SJSA1 (cell line): ENCODE measurements at places on chromosomes 2 and 18. TPM values are rescaled to one million over a fixed set of nuclear protein-coding genes. Genes with fewer than 3 reads are reported as not detected.

DNA sequence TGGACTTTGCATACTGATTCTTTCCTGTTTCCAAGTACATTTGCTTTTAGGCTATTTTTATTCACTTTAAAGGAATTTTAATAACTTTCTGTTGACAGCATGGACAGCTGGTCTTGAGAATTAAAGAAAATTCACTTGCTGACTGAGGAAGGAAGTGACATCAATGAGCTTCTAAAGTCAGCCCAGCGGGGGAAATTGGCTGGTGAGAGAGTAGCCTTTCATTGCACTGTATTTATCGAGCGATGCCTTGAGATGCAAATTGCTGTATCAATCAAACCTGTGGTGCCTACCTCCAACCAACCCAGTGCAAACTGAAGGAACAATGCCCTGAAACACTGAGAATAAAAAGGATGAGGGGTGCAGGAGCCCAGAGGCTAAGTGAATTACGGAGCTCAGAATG, 91.4 kb upstream of the AQP4 start:
- no peak overlapping the region for H3K27ac ChIP-seq
- H3K27me3 ChIP-seq, result no peaks in the 10 kb centered on the region
- no peaks in the 10 kb centered on the region for H3K4me1 ChIP-seq
- DNase-seq, result no peak
- H3K36me3 ChIP-seq, result no peaks in the 10 kb centered on the region

- no peak for DNase-seq
- no peaks in the 10 kb centered on the region for H3K4me1 ChIP-seq
- no peaks in the 10 kb centered on the region for H3K36me3 ChIP-seq
- no peak overlapping the region for H3K27ac ChIP-seq
Measured at GRCh38 chr2:175062787-175063585, 57.8 kb upstream of the CHN1 start.

GRCh38 chr2:25159949-25160348, 8.4 kb downstream of the POMC start:
- no peaks in the 10 kb centered on the region for H3K36me3 ChIP-seq
- no peak overlapping the region for H3K27ac ChIP-seq
- DNase-seq, result no peak
- H3K4me3 ChIP-seq, result no peak overlapping the region

- DNase-seq, result no peak
- H3K27ac ChIP-seq, result no peak overlapping the region
- H3K4me3 ChIP-seq, result no peak overlapping the region
- H3K36me3 ChIP-seq, result no peaks in the 10 kb centered on the region
Measured at GRCh38 chr2:66017763-66018162, 417.2 kb upstream of the MEIS1 start.

GRCh38 chr18:57426187-57426586, 9.0 kb upstream of the ONECUT2 start:
- peaks cover 41% of the 10 kb centered on the region for H3K27me3 ChIP-seq
- no peak overlapping the region for H3K27ac ChIP-seq
- H3K4me3 ChIP-seq, result no peak overlapping the region
- DNase-seq, result no peak

GRCh38 chr18:44586782-44587524, 93.7 kb upstream of the SETBP1 start:
- no peak overlapping the region for H3K4me3 ChIP-seq
- H3K36me3 ChIP-seq, result no peaks in the 10 kb centered on the region
- DNase-seq, result no peak
- no peak overlapping the region for H3K27ac ChIP-seq
- no peaks in the 10 kb centered on the region for H3K27me3 ChIP-seq

The TMEM17 gene
- total RNA-seq, result 3.9 and 4.7 TPM in 2 replicates

The UGT1A3 gene
- total RNA-seq, result not detected in 2 replicates

DNA sequence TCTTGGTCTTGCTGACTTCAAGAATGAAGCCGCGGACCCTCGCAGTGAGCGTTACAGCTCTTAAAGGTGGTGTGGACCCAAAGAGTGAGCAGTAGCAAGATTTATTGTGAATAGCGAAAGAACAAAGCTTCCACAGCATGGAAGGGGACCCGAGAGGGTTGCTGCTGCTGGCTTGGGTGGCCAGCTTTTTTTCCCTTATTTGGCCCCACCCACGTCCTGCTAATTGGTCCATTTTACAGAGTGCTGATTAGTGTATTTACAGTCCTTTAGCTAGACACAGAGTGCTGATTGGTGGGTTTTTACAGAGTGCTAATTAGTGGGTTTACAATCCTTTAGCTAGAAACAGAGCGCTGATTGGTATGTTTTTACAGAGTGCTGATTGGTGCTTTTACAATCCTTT, 88.0 kb upstream of the LTBP1 start:
- no peak for DNase-seq
- H3K36me3 ChIP-seq, result no peaks in the 10 kb centered on the region
- H3K4me1 ChIP-seq, result peaks cover 14% of the 10 kb centered on the region
- no peaks in the 10 kb centered on the region for H3K27me3 ChIP-seq
- no peak overlapping the region for H3K27ac ChIP-seq

The TSHZ1 gene
- total RNA-seq, result 8.1 and 12.4 TPM in 2 replicates

- DNase-seq, result no peak
- no peak overlapping the region for H3K4me3 ChIP-seq
- H3K27ac ChIP-seq, result no peak overlapping the region
Measured at GRCh38 chr2:136653861-136654260, 111.5 kb upstream of the THSD7B start.

The ALPI gene
- not detected in 2 replicates for total RNA-seq

GRCh38 chr2:139259422-139260051, 479.3 kb upstream of the NXPH2 start:
- no peak for DNase-seq
- no peak overlapping the region for H3K4me3 ChIP-seq
- H3K4me1 ChIP-seq, result no peaks in the 10 kb centered on the region
- H3K27me3 ChIP-seq, result no peaks in the 10 kb centered on the region
- H3K36me3 ChIP-seq, result no peaks in the 10 kb centered on the region

- no peaks in the 10 kb centered on the region for H3K36me3 ChIP-seq
- no peak for DNase-seq
- peaks cover 37% of the 10 kb centered on the region for H3K4me1 ChIP-seq
- no peak overlapping the region for H3K4me3 ChIP-seq
- H3K27me3 ChIP-seq, result no peaks in the 10 kb centered on the region
- H3K27ac ChIP-seq, result peak overlapping the region; percentile 86
Measured at GRCh38 chr18:7616661-7617060, 49.5 kb downstream of the PTPRM start.

The SH3RF3 gene
- 3.6 and 6.1 TPM in 2 replicates for total RNA-seq

The FAHD2B gene
- total RNA-seq, result 6.8 and 10.7 TPM in 2 replicates

DNA sequence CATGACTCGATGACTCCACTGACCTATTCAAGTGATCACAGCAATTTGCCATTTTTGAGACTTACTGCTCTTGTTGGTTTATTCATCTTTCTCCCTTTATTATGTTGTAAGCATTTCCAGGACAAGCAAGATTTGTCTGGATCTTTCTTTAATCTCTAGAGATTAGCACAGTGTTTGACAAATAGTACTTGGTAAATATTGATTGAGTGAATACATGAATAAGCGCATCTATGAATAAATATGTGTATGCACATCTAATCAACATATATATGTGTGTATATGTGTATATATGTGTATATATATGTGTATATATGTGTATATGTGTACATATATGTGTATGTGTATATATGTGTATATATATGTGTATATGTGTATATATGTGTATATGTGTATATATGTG, 7.3 kb downstream of the TMX3 start:
- H3K4me1 ChIP-seq, result peaks cover 26% of the 10 kb centered on the region
- no peak overlapping the region for H3K4me3 ChIP-seq
- H3K27me3 ChIP-seq, result no peaks in the 10 kb centered on the region
- DNase-seq, result no peak

DNA sequence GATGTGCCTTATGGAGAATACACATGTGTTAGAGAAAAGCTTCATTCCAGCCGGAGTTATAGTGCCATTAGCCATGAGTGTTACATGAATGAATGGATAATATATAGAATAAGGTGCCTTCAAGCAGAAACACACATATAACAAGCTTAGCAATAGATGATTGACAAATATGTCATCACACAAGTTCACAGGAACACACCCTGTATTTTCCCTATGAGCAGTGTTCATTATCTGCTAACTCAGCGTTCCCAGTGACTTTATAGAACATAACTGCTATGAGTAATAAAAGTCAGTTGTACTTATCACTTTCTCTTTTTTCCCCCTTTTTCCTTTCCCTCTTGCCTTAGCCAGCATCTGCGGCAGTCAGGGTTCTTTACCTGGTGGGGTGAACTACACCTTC, 65.1 kb downstream of the TIMM21 start:
- no peak overlapping the region for H3K27ac ChIP-seq
- H3K4me1 ChIP-seq, result no peaks in the 10 kb centered on the region
- DNase-seq, result no peak

The LRATD1 gene
- not detected in 2 replicates for total RNA-seq

DNA sequence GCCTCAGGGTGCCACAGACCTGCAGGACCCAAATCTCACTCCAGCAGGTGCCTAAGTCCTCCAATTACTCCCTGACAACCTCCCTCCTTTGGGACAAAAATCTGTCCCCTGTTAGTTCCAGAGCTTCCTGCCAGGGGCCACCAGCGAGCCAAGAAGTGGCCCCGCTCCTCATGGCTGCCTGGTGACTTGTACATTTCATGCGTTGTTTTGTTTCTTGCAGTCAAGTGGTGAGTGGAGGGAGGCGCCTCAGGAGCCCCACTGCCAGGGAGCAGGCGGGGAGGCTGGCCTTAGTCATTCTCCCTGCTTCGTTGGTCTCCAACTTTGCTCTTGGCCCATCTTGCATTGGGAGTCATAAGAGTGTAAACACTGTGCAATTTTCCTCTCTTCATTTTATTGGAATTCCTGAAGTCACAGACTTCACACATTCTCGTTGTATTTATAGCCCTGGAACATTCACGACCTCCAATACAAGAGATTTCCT, 81.3 kb downstream of the KCNF1 start:
- H3K4me3 ChIP-seq, result no peak overlapping the region
- no peak overlapping the region for H3K27ac ChIP-seq
- H3K27me3 ChIP-seq, result no peaks in the 10 kb centered on the region
- no peaks in the 10 kb centered on the region for H3K36me3 ChIP-seq
- peaks cover 14% of the 10 kb centered on the region for H3K4me1 ChIP-seq

DNA sequence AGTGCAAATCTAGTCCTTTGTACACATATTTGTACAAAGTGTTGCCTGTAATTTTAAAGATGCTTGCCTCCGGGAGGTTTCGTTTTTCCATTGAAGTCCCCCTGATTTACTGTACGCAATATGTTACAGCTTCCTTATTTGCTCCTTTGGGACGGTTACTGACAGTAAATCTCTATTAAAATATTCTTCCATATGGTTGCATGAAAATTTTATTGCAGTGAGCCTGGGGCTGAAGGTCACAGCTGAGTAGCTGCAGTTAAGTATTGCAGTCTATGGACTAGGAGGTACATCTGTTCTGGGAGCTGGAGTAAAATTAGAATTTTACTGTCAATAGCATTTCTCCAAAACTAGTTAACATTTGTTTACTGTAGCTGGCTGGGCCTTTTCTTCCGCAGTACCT, 119.2 kb downstream of the ETAA1 start:
- no peak for DNase-seq
- no peak overlapping the region for H3K27ac ChIP-seq
- H3K4me1 ChIP-seq, result peaks cover 13% of the 10 kb centered on the region
- no peak overlapping the region for H3K4me3 ChIP-seq

DNA sequence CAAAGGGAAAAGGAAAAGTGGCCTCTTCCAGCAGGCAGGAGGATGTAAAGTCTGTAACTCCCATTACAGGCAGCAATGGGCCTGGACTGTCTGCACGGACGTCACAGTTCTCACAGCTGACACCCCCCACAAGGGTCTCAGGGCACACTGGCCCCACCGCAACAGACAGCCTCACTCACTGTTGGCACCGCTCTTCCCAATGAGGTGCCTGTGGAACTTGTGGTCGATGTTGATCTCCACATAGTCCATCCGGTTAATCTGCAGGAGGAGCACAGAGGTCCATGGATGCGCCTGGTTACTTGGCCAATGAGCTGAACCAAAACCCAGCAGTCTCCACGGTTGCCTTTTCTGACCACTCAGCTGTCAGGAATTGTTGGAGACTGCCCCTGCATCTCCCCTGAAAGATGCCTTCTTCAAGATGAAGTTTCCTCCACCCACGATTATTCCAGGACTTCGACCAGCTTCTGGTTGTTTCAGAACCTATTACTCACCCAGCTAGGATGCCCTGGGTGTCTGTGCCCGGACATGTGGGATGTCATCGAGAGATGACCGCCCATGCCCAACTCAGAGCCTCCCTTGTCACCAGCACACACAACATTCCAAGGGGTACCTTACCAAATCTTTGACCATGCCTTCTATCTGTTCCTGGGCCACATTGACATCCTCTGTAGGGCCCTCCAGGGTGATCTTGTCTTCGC, 62.5 kb downstream of the HDLBP start:
- H3K4me3 ChIP-seq, result no peak overlapping the region
- no peak overlapping the region for H3K27ac ChIP-seq
- H3K27me3 ChIP-seq, result no peaks in the 10 kb centered on the region
- H3K36me3 ChIP-seq, result peaks cover 100% of the 10 kb centered on the region

The REG1A gene
- not detected in 2 replicates for total RNA-seq

- H3K4me1 ChIP-seq, result peaks cover 56% of the 10 kb centered on the region
- no peaks in the 10 kb centered on the region for H3K27me3 ChIP-seq
- DNase-seq, result no peak
- no peaks in the 10 kb centered on the region for H3K36me3 ChIP-seq
- no peak overlapping the region for H3K4me3 ChIP-seq
Measured at GRCh38 chr18:35460736-35461161, 37.0 kb downstream of the INO80C start.

DNA sequence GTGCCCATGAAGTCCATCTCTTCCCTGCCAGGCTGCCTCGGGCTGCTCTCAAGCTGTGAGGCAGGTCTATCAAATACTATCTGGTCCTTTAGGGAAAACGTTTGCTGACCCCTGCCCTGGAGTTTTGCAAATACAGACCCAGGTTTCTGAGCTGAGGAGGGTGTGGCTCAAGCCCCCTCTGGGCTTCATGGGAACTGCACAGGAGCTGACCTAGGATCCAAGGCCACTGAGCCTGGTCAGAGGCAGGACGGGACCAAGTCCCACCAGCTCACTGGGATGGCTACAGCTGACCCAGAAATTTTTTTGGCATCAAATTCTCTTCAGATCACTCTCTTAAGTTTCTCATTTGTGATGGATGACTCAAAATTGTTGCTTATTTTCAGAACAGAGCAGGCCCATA, 14.1 kb downstream of the ZNF516 start:
- H3K4me3 ChIP-seq, result no peak overlapping the region
- DNase-seq, result no peak
- H3K27me3 ChIP-seq, result no peaks in the 10 kb centered on the region

- H3K36me3 ChIP-seq, result no peaks in the 10 kb centered on the region
- no peaks in the 10 kb centered on the region for H3K27me3 ChIP-seq
- DNase-seq, result no peak
- no peaks in the 10 kb centered on the region for H3K4me1 ChIP-seq
- H3K27ac ChIP-seq, result no peak overlapping the region
Measured at GRCh38 chr18:69839497-69839896, 108.2 kb downstream of the CD226 start.
